Adipocyte (in vitro differentiated cells): ENCODE measurements at places on chromosomes 1 and 21.

GRCh38 chr1:234684856-234685255 is 74.9 kb upstream of the IRF2BP2 start:
- peak; percentile 64 for DNase-seq

DNA sequence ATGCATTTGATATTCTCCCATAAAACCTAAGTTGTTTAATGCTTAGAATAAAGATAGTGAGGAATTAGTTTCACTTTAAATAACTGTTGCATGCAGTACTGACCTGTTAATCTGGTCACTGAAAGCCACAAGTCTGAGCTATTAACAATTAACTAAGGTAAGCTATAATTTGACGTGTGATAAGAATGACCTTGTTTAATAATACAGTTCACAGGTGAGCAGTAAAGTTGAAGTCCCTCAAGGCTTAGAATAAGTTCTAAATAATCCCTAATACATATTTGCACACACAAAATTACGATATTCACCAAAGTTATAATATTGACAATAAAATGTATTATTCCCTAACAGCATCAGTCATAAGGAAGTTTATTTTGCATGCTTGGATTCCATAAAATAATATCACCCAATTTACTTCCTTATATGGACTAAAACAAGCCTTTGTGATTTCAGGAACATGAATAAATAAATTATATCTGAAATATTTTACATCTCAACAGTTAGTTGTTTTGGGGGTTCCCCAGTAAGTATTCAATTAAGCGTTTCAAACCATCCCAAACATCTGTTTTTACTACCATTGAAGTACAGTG is 70.6 kb upstream of the CHRM3 start:
- no peak for DNase-seq

DNA sequence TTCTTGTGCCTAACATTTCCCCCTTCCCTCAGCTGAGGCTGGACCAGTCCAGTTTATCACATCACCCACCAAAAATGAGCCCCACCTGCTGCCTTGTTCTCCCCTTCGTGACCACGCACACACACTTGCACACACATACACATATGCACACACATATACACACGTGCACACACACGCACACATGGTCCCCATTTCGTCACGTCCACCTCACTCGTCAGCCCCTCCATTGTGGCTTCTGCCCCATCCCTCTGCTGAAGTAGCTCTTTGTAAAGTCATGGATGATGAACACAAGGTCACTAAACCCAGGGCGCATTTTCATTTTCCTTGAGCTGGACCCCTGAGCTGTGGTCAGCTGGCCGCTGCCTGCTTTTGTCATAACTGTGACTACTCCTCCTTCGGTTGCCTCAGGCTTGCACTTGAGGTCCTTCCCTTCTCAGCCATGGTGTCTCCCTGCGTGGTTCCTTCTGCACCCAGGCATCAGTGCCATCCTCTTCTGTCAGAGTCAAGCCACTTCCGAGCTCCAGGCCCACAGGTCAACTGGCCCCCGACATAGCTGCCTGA is 93.8 kb downstream of the SYT2 start:
- no peak for DNase-seq

- DNase-seq, result peak; percentile 92
Measured at GRCh38 chr1:151196292-151196800, 2.0 kb upstream of the PIP5K1A start.

- DNase-seq, result peak; percentile 76
Measured at GRCh38 chr1:198364471-198364870, 176.0 kb downstream of the ATP6V1G3 start.

GRCh38 chr1:200337831-200338230 is 72.0 kb downstream of the ZNF281 start:
- no peak for DNase-seq

DNA sequence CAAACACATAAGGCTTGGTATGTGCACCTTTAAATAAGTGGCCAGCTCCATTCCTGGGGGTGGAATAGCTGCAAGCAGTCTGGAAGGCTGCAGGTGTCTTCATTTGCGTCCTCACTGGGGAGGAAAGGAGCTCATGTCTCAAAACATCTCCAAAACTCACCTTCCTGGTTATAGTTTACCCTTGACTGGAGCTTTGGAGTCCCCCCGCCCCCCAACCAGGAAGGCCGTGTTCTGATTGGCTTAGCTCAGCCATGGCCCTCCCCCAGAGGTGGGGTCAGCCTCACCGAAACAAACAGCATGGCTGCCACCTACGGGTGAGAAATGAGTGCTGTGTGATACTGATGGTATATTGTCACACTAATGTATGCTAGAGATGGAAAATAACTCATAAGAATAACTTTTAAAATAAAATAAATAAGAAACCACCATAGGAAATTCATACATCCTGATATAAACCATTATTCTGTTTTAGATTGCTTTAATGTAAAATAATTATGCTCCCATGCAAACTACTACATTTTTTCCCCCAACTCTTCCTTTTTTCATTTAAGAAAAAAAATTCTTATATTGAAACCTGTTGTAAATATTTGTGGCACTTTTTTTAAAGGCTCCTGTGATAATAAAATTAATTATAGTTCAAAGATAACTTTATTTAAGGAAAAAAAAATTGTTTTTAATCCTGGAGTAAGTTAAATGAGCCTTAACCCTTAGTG is 90.8 kb downstream of the ZP4 start:
- DNase-seq, result peak; percentile 44

GRCh38 chr1:112808861-112809684 is 93.9 kb upstream of the PPM1J start:
- peak; percentile 90 for DNase-seq

- DNase-seq, result no peak
Measured at GRCh38 chr1:192363177-192363576, 46.4 kb downstream of the RGS21 start.

GRCh38 chr1:21704145-21704544 is 35.0 kb upstream of the RAP1GAP start:
- DNase-seq, result no peak

- peak; percentile 22 for DNase-seq
Measured at GRCh38 chr1:17276568-17276967, 27.7 kb downstream of the PADI3 start.

DNA sequence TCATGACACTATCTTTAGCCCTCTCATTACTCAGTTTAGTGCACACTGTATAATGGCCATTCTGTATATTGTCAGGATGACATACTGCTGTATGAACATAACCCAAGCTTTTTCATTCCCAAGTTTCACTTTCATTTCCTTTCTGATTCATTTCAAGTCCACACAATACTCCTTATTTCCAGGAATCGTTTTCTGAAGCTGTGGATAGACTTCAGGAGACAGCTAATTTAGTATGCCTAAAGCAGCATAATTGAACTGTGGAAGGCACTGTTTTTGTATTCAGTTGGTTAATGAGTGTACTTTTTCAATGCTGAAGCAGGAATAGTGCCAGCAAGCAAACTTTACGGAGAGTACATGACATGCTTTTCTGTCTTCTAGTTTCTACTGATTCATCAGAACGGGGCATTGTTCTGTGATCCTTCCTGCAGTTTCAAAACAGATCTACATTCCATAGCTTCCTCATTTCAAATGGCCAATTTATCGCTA is 578.5 kb upstream of the ZP4 start:
- DNase-seq, result peak; percentile 28

- peak; percentile 31 for DNase-seq
Measured at GRCh38 chr1:8396083-8396785, 78.3 kb downstream of the SLC45A1 start.

GRCh38 chr1:41365772-41366454 is 4.7 kb downstream of the FOXO6 start:
- no peak for DNase-seq

DNA sequence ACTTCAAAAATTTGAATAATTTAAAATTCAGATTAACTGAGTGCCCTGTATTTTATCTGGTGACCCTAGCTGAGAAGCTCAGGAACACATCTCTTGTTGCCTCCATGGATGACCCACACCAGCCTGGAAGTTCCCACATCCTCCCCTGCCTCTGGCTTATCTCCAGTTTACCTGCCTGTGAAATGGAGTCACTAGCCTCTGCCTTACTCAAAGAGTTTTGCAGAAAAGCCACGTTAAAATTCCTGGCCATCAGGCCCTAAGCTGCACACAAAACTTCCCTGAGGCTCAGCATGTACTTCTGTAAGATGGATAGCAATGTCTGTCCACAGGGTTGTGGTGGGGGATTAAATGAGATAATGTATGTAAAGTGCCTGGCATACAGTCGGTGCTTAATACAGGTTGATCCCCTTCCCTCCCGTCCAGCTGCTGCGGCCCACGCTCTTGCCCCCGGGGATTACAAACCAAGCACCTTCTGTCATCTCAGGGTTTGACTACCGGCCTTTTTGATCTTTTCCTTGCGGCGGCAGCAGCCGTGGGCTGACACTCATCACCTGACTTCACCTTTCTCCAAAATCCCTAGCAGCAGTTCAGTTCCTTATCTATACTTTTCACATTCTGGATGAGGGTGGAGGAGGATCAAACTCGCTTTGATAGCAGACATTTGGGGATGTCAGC is 136.5 kb downstream of the CSMD2 start:
- no peak for DNase-seq

GRCh38 chr21:45747802-45748445 is 104.4 kb downstream of the PCBP3 start:
- peak; percentile 81 for DNase-seq

DNA sequence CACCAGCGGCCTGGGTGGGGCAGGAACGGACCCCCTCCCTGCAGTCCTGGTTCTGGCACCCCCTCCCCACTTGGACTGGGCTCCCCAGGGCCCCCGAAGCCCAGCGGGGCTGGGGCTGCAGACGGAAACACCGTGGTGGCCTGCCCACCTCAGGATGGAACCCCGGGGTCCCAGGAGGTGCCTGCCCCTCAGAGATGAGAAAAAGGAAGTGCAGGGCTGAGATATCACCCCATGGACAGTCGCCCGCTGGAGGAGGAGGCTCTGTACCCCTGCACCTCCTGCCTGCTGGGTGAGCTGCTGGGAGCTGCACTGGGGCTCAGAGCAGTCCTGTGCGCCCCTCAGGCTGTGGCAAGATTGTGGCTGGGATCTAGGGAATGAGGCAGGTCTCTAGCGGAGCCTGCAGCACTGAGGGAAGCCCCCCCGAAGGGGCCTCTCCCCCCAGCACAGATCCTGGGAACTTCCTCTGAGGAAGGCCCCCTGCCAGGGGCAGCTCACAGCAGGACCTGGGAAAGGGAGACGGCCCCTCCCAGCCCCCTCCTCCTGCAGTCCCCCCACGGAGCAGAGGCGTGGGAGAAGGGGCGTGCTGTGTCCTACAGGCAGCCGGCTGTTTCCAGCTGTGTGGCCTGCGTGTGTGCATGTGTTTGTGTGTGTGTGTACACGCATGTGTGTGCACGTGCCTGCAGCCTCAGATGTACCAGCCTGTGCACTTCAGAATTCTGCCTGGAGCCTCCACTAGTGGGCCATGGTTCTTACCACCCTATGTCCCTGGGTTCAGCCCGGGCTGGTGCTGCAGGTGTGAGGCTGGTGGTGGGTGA is 6.9 kb downstream of the AGRN start:
- no peak for DNase-seq

DNA sequence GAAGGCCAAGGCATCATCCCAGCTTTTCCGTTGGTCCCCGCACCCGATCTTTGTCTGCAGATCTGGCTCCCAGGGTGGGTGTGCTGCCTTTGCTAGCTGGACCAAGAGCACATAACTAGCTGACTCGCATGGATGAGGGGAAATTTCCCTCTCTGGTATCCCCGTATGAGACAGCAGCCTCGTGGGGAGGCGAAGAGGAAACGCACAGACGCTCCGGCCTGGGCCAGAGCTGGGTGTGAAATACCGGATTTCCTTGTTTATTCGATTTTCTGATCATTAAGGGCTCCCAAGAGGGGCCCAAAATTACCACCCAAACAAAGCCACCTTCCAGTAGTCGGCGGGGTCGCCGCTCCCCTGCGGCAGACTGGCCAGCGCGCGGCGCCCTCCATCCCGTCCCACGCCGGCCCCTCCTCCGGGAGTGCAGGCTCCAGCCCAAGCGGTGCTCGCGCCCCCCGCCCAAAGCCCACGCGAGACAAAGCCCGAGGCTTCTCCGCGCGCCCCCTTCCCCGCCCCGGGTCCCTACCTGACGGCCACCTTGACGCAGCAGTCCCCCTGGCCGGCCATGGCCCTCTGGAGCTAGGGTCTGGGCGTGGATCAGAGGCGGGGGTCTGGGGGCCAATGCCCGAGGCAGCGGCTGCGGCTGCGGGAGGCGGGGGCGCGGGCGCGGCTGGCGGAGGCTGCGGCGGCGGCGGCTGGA is 546 bp downstream of the KIF21B start:
- no peak for DNase-seq

GRCh38 chr1:181504399-181504842 is 21.1 kb downstream of the CACNA1E start:
- DNase-seq, result no peak

DNA sequence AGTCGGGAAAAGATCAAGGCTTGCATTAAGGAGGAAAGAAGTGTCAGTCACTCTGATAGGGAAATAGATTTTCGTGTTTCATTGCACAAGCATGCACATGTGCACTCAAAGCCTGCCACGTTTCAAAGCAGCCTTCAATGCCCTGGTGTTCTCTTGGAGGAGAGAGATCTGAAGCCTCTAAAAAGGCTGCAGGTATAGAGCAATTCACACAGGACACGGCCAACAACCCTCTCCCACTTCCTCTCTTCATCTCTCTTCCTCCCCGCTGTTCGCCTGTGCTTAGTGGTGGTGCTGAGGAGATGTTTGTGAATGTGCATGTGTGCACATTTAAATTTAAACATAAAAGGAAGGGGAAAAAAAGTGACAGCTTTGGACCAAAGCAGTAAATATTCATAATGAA is 117.7 kb downstream of the NUF2 start:
- DNase-seq, result no peak
